ENCODE measurements at places on chromosomes 4 and X. TPM values are rescaled to one million over a fixed set of nuclear protein-coding genes. Genes with fewer than 3 reads are reported as not detected.

- H3K36me3 ChIP-seq = no peaks in the 10 kb centered on the region
- DNase-seq = no peak
- no peak overlapping the region for H3K27ac ChIP-seq
Measured at GRCh38 chr4:12126474-12126873, 697.8 kb upstream of the HS3ST1 start.

- H3K27me3 ChIP-seq = no peaks in the 10 kb centered on the region
- no peak overlapping the region for H3K27ac ChIP-seq
- H3K36me3 ChIP-seq = no peaks in the 10 kb centered on the region
Measured at GRCh38 chrX:28876408-28876807, 289.2 kb downstream of the IL1RAPL1 start.

GRCh38 chr4:43547561-43547960 is 655.0 kb downstream of the GRXCR1 start:
- no peak overlapping the region for H3K4me3 ChIP-seq
- H3K27ac ChIP-seq = no peak overlapping the region
- no peaks in the 10 kb centered on the region for H3K36me3 ChIP-seq
- DNase-seq = no peak

GRCh38 chrX:96997196-96997595 is 113.5 kb downstream of the RPA4 start:
- H3K4me3 ChIP-seq = no peak overlapping the region
- no peak for DNase-seq
- no peaks in the 10 kb centered on the region for H3K4me1 ChIP-seq
- H3K27ac ChIP-seq = no peak overlapping the region

DNA sequence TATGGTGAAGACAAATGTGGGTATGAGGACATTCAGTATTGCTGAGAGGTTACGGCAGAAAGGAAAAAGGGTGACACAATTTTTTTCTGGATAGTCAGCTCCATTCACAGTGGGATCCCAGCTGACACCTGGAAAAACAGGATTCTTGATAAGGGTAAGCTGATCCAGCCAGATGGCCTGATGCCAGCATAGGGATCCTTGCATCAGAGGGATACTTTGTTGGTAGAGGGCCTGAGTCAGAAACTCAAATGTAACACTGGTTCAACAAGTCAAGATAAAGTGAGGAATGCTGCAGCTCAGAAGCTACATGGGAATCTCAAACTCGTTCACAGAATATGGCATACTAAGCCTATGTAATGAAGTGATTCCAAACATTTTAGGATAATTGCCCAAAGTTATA is 726.7 kb downstream of the C4orf33 start:
- H3K27ac ChIP-seq = no peak overlapping the region
- no peaks in the 10 kb centered on the region for H3K4me1 ChIP-seq
- no peak overlapping the region for H3K4me3 ChIP-seq
- H3K27me3 ChIP-seq = no peaks in the 10 kb centered on the region
- DNase-seq = no peak

DNA sequence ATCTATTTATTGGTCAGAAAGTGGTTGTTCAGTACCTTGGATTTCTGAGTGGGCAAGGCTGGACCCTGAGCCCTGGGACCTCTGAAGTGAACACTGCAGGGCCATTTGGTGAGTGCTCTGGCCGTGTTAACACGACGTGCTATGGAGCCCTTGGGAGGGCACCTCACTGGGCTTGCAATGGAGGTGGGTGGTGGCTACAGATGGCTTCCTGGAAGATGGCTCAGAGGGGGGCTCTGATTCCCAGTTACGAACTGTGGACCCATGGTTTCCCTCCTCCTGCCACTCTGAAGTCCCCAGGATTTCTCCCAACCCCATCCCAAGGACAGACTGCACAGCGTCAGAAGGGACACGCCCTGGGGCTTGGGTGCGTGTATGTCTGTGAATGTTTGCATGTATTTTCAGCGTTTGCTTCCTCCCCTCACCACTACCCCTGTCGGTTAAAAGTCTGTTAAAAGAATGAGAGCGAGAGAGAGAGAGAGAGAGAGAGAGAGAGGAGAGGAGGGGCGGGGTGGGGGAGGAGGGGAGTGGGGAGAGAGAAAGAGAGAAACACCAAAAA is 3.7 kb upstream of the RHOH start:
- peak overlapping the region; percentile 75 for H3K27ac ChIP-seq
- peaks cover 55% of the 10 kb centered on the region for H3K4me1 ChIP-seq
- H3K36me3 ChIP-seq = no peaks in the 10 kb centered on the region
- H3K4me3 ChIP-seq = peak overlapping the region; percentile 65
- H3K27me3 ChIP-seq = no peaks in the 10 kb centered on the region
- no peak for DNase-seq

DNA sequence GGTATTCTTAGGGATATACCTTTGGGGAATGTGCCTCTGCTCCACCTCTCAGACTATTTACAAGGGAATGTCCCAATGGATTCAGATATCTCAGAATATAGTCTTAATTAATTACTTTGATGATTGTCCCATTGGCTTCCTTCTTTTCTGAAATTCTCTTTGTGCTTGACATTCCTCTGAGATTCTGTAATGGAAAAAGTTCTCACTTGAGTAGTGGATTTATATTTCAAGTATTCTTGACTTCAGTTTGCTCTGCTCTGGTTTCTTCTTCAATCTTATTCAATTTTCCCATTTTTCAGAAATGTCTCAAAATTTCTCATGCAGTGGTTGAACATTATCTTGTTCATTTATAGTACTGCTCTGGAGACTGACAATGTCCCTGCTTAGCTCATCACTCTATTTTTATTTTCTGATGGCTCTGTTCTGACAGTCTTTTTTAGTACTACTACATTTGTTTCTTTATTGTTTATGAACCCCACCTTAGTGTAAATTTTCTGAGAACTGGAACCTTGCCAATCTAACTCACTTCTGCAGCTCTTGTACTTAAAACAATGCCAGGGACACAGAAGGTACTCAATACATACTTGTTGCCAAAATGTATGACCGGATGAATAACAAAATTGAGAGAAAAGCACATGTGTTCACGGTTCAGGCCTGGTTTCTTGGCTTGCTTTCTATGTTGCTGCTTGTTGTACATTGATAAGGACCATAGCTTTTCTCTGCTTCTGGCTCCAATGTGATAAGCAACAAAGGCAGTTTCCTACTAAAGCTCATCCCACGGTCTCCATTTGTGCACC is 471.7 kb downstream of the GASK1B start:
- no peak overlapping the region for H3K27ac ChIP-seq
- H3K4me1 ChIP-seq = no peaks in the 10 kb centered on the region
- H3K4me3 ChIP-seq = no peak overlapping the region
- no peak for DNase-seq
- no peaks in the 10 kb centered on the region for H3K36me3 ChIP-seq

GRCh38 chr4:7237873-7238272 is 45.5 kb downstream of the SORCS2 start:
- DNase-seq = no peak
- H3K4me1 ChIP-seq = peaks cover 3% of the 10 kb centered on the region
- H3K4me3 ChIP-seq = no peak overlapping the region

GRCh38 chr4:657834-658667 is 16.0 kb downstream of the ATP5ME start:
- peaks cover 2% of the 10 kb centered on the region for H3K4me1 ChIP-seq
- H3K27me3 ChIP-seq = no peaks in the 10 kb centered on the region
- peak; percentile 68 for DNase-seq
- H3K27ac ChIP-seq = no peak overlapping the region
- H3K4me3 ChIP-seq = no peak overlapping the region

DNA sequence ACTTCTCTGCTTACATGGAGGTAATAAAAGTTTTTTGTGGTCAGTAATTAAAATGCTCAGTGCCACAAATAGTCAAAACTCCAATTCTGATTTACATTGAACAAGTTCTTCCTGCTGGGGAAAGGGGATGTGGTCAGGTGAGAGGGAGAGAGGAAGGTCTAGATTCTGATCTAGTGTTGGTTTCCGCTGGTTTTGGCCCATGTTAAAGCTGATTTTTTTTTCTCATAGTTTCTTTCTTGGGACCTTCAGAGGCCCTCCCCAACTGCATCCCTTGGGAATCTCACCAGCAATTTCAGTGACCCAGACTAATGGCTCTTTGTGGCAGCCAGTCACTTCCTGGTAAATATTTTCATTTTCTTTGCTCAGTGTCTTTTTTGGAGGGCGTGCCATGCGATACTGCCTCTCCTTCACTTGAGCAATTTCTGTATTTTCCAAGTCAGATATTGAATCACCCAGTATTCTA is 332.7 kb downstream of the RAPGEF2 start:
- no peaks in the 10 kb centered on the region for H3K4me1 ChIP-seq
- no peaks in the 10 kb centered on the region for H3K36me3 ChIP-seq
- no peak overlapping the region for H3K27ac ChIP-seq
- no peak for DNase-seq
- H3K27me3 ChIP-seq = no peaks in the 10 kb centered on the region
- H3K4me3 ChIP-seq = no peak overlapping the region

DNA sequence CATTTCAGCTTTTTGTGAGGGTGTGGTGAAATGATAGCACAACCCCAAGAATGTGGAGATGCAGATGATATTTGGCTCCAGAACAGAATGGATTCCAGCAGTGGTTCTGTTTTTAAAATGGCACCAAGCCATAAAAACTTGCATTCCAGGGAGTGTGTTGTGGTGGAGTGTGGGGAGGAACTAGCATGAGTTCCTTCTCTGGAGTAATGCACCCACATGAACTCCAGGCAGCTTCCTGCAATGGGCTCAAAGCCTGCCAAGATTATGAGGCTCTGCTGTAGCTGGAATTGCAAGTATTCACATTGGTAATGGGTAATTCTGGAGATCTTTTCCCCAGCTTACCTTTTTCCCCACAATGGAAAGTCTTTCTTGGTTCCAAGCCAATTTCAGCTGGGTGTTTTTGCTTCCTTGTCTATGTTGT is 161.4 kb downstream of the RAB28 start:
- peaks cover 11% of the 10 kb centered on the region for H3K36me3 ChIP-seq
- no peaks in the 10 kb centered on the region for H3K4me1 ChIP-seq
- no peak overlapping the region for H3K4me3 ChIP-seq
- H3K27ac ChIP-seq = no peak overlapping the region
- H3K27me3 ChIP-seq = no peaks in the 10 kb centered on the region

- no peak for DNase-seq
- no peak overlapping the region for H3K27ac ChIP-seq
- no peak overlapping the region for H3K4me3 ChIP-seq
- no peaks in the 10 kb centered on the region for H3K4me1 ChIP-seq
- H3K36me3 ChIP-seq = no peaks in the 10 kb centered on the region
Measured at GRCh38 chrX:5054852-5055251, 1173.8 kb downstream of the NLGN4X start.

GRCh38 chr4:173264684-173265185 is 69.4 kb downstream of the HMGB2 start:
- H3K27ac ChIP-seq = no peak overlapping the region
- H3K4me3 ChIP-seq = no peak overlapping the region
- no peaks in the 10 kb centered on the region for H3K27me3 ChIP-seq
- no peaks in the 10 kb centered on the region for H3K36me3 ChIP-seq

DNA sequence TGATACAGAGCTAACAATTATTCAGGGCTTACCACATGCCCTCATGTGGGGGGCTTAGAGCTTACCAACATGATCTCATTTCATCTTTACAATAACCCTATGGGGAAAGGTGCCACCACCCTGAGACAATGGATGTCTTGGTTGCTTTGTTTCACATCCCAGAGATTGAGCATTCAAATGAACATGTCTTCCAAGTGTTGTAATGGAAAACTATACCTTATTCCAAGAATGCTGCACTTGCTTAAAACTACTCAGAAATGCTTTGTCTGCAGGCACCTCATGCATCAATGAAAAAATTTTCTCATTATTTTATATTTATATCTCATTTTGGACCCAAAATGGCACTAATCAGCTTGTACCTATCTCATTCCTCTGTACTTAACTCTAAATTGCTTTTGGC is 34.6 kb downstream of the BCLAF3 start:
- H3K4me1 ChIP-seq = no peaks in the 10 kb centered on the region
- no peak overlapping the region for H3K4me3 ChIP-seq
- no peaks in the 10 kb centered on the region for H3K27me3 ChIP-seq
- peaks cover 15% of the 10 kb centered on the region for H3K36me3 ChIP-seq

DNA sequence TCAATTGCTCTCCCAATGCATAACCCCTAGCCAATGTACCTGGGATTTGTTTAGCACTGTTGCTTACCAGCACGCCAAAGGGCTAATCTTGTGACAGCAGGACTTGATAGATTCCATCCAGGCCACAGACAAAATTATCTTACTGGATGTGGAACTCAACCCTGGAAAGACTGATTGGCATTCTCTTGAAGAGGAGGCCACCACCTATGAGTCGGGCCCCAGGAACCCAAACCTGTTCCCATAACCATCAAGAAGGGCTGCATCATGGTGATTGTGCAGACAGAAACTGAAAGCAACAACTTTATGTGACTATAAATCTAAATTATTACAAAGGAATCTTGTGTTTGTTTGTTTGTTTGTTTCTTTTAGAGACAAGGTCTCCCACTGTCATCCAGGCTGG is 19.9 kb upstream of the TMEM255A start:
- H3K27me3 ChIP-seq = no peaks in the 10 kb centered on the region
- no peaks in the 10 kb centered on the region for H3K36me3 ChIP-seq
- no peak overlapping the region for H3K4me3 ChIP-seq

GRCh38 chrX:40174001-40174853 is 76.5 kb upstream of the BCOR start:
- H3K36me3 ChIP-seq = no peaks in the 10 kb centered on the region
- H3K4me1 ChIP-seq = peaks cover 54% of the 10 kb centered on the region
- peak overlapping the region; percentile 99 for H3K27ac ChIP-seq
- H3K4me3 ChIP-seq = peak overlapping the region; percentile 57

DNA sequence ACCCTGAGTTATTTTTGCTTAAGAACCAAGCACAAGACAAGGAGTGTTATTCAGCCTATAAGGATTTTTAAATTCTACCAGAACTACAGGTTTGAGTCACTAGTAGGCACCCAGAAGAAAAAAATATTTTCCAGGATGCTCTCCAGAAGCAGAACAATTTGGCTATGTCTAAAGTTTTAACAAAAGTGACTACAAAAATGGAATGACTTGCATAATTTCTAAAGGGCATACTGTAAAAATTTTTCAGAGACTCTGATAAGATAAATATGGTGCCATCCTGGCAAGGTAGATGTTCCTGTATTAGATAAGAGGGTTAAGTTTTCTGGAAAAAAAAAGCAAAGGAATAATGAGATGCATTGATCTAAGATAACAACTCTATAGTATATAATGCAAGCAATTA is 68.6 kb upstream of the FAM9A start:
- no peaks in the 10 kb centered on the region for H3K4me1 ChIP-seq
- H3K36me3 ChIP-seq = no peaks in the 10 kb centered on the region
- no peak overlapping the region for H3K27ac ChIP-seq
- H3K4me3 ChIP-seq = no peak overlapping the region
- no peak for DNase-seq

The ADAM29 gene
- polyA plus RNA-seq = 0.02 TPM

The CT45A1 gene
- not detected for polyA plus RNA-seq

The NAP1L3 gene
- 1.3 TPM for polyA plus RNA-seq

The TRIM75 gene
- polyA plus RNA-seq = not detected

The BDH2 gene
- 32.6 TPM for polyA plus RNA-seq

The CCKAR gene
- not detected for polyA plus RNA-seq

The TMEM47 gene
- polyA plus RNA-seq = 3.2 TPM

The PTPN13 gene
- 0.59 TPM for polyA plus RNA-seq

The SLITRK2 gene
- 2.3 TPM for polyA plus RNA-seq

The RRH gene
- not detected for polyA plus RNA-seq

The STS gene
- polyA plus RNA-seq = 1.8 TPM

Measured in spleen (tissue), 13 donors.